ENCODE measurements at places on chromosomes 13 and 19.

- no peak for DNase-seq
Measured at GRCh38 chr19:35168196-35168595, 13.7 kb downstream of the FXYD5 start.

GRCh38 chr13:96575423-96576320 is 418.6 kb downstream of the OXGR1 start:
- DNase-seq: no peak

GRCh38 chr19:35109395-35110112 is 6.1 kb upstream of the FXYD3 start:
- no peak for DNase-seq

DNA sequence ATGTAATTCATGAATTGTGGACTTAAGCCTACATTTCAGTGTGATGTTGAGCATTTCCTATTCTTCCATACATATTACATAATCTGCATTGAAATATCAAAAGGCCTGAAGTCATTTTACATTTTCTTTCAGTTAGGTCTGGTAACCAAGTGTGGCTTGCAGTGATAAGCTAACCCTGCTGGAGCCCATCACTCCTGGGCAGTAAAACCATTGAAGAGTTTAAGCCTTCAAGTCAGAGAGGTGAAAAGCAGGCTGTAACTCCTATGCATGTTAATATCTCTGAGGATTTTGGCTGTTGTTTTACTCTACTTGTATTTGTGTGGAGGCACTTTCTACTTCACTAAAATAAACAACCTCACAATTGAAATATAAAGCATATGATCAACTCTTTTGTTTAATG is 248.8 kb downstream of the SLITRK5 start:
- DNase-seq: no peak

- DNase-seq: no peak
Measured at GRCh38 chr13:30496147-30496546, 30.4 kb upstream of the HMGB1 start.

DNA sequence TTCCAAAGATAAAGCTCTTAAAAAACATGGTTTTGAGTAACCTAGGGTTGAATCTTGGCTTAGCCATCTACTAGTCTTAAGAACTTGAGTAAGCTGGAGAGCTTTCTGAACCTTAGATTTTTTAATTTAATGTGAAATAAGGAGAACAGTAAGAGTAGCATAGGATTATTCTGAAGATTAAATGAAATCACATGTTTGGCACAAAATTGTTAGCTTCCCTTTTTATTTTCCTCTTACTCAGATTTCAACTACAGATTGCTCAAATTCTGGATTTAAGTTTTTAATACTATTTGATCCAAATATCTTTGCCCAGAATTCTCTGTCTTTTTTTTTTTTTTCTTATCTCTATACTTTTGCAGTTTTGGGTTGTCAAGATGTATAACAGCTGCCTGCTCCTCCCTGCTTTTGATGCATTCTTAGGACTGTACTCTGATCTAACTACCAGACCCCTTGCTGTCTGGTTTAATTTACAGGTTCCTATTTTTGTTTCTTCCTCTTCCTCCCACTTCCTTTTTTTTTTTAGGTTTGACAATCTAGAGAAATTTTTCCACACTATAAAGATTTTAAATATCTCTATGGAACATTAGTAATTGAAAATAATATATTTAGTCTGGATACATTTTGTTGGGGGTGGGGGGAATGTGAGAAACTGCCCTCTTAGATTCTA is 12.3 kb downstream of the POMP start:
- no peak for DNase-seq

GRCh38 chr13:41017159-41017558 is 2.0 kb downstream of the ELF1 start:
- DNase-seq: no peak

- no peak for DNase-seq
Measured at GRCh38 chr13:94345374-94346195, 133.9 kb downstream of the DCT start.

DNA sequence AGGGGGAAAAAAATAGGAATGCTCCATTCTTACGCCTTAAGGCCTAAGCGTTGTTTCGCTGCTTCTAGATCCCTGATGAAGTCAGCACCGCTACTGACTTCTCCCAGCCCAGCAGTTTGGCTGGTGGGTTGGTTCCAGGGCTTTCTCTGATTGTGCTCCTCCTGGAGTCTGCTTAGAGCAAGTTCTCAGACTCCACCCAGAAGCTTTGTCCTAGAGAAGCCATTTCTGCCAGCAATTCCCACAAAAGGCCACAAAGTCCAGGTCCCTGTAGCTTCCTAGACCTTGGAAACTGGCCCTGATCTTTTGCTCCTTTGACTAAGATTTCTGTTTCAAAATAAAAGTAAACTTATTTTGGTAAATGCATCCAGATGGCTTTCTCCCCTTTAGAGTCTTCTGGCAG is 65.4 kb downstream of the KCTD12 start:
- no peak for DNase-seq

DNA sequence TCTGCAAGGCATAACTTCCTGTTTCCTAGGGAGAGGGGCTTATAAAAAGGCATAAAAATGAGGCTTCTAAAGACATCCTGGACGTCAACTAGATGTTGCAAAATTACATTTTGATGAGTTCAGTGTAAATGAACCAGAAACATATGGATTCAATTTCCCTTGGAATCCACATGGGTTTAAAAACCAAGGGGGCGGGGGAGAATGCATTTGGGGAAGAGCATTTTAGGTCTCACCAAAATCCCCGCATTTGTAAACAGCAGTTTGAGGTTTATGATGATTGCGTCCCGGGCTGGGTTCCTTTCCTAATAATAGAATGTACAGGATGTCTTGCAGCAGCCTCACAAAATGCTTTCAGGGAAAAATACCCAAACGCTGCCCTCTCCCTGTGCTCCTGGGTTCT is 407.8 kb downstream of the ZNF536 start:
- DNase-seq: no peak

- DNase-seq: no peak
Measured at GRCh38 chr19:55488986-55489710, 912 bp downstream of the SSC5D start.

DNA sequence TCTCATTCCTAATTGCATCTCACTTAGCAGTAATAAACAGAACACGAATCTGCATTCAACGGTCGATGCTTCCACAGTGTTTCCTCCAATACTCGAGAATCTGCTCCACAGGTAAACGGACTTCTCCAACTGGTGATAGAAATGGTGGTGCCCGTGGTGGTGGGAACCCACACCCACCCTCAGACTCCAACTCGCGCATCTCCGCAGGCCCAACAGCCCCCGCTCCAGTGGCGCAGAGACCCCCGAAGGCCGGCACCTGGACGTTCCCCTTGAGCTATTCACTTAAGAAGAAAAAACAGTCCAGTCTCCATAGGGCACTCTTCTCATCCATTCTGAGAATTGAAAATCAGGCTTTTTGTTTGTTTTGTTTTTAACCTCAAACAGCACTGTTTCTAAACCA is 13.8 kb upstream of the RASA3 start:
- no peak for DNase-seq

Data from stimulated activated CD8-positive, alpha-beta memory T cell treated with anti-CD3 and anti-CD28 coated beads, Interleukin-12 subunit alpha, Interleukin-12 subunit beta, amount 100 ng/mL, for 1 hour (primary cell).